Thoracic aorta (tissue), 2 donors: ENCODE measurements at places on chromosomes 12 and 14. TPM values are rescaled to one million over a fixed set of nuclear protein-coding genes. Genes with fewer than 3 reads are reported as not detected.

- no peak overlapping the region for H3K27ac ChIP-seq
- H3K27me3 ChIP-seq, result no peaks in the 10 kb centered on the region
- no peak for DNase-seq
- H3K4me3 ChIP-seq, result no peak overlapping the region
These were observed 10.7 kb downstream of the ARID4A start for GRCh38 chr14:58309086-58309485.

GRCh38 chr14:89247457-89248122 is 169.4 kb downstream of the FOXN3 start:
- H3K27ac ChIP-seq, result no peak overlapping the region
- H3K36me3 ChIP-seq, result no peaks in the 10 kb centered on the region
- H3K27me3 ChIP-seq, result no peaks in the 10 kb centered on the region
- peaks cover 52% of the 10 kb centered on the region for H3K4me1 ChIP-seq

DNA sequence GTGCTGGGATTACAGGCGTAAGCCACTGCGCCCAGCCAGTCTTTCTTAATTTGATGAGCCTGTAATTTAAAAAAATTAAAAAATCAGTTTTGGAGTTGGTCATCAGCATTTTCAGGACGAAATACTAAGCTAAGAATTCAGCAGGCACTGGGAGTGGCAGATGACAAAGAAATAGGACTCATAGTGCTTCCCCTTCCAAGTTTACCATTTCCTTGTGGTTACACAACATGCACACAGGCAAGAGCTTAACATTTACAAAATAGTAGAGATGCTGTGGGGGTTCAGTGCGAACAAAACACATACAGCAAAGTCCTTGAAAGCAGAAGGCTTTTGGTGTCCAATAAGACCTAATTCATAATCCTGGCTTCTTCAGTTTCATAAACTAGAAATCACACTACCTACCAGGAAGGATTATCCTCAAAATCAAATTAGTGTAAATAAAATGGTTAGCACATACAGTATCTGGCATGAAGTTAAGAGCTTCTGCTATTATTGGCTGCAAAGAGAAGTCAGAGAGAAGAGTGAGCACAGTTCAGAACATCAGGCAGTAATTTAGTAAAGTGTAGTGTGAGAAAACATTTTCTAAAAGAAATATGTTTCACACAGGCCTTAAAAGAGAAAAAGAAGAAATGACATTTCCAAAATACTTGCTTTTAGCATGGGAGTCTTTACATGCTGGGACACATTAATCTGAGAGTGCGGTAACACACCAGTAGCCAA is 22.2 kb upstream of the KIF21A start:
- DNase-seq, result no peak
- no peaks in the 10 kb centered on the region for H3K4me1 ChIP-seq
- no peak overlapping the region for H3K27ac ChIP-seq
- H3K36me3 ChIP-seq, result no peaks in the 10 kb centered on the region
- H3K4me3 ChIP-seq, result no peak overlapping the region
- H3K27me3 ChIP-seq, result no peaks in the 10 kb centered on the region

DNA sequence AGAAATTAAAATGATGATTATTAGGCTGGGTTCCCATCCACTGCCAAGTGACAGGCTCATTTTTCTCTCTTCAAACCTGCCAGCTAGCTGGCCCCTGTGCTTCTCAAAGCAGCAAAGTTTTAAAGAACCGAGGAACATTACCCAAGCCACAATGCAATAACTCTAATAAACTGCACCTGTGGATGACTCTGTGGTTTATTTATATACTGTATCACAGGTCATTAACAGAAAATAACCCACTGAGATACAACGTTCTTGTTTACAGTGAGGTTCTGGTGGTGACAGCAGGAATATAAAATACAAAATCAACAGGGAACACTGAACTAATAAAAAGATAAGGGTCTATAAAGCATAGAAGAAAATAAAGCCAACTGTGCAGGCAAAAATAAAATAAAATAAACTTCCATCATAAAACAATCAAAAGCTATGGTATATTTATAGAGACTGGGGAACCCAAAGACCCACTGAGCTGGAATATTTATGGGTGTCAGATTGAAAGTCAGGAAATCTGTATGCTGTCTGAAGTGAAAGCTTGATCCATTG is 472.9 kb downstream of the NOVA1 start:
- no peak overlapping the region for H3K27ac ChIP-seq
- no peaks in the 10 kb centered on the region for H3K4me1 ChIP-seq
- H3K4me3 ChIP-seq, result no peak overlapping the region
- DNase-seq, result no peak

- peaks cover 48% of the 10 kb centered on the region for H3K4me1 ChIP-seq
- H3K4me3 ChIP-seq, result peak overlapping the region; percentile 86
- DNase-seq, result peak; percentile 51
- peaks cover 5% of the 10 kb centered on the region for H3K36me3 ChIP-seq
These were observed 428 bp downstream of the RNF41 start for GRCh38 chr12:56221232-56221756.

- no peaks in the 10 kb centered on the region for H3K36me3 ChIP-seq
- no peak overlapping the region for H3K4me3 ChIP-seq
- no peak overlapping the region for H3K27ac ChIP-seq
These were observed 120.3 kb downstream of the VRK1 start for GRCh38 chr14:96917442-96917963.

DNA sequence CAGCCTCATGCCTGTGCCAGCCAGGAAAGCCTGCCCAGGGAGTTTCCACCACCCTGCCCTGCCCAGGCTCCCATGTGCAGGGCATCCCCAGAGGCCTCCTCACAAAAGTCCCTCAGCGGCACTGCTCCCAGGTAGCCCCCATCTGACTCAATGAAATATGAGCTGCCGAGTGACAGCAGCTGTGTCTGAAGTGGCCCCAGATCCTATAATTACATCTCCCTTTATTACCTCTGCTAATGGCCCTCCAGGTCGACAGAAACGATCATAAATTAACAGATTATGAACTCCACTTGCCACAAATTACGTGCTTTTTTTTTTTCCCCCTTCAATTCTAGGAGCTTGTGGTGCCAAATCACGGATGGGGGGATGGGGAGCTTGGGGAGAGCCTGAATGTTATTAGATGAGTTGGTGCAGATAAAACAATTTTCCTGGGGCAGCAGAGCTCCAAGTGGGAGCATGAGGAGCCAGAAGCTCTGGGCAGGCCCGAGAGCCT is 110.4 kb downstream of the ESRRB start:
- DNase-seq, result no peak
- H3K4me1 ChIP-seq, result no peaks in the 10 kb centered on the region
- no peak overlapping the region for H3K27ac ChIP-seq
- no peaks in the 10 kb centered on the region for H3K36me3 ChIP-seq
- H3K4me3 ChIP-seq, result no peak overlapping the region

DNA sequence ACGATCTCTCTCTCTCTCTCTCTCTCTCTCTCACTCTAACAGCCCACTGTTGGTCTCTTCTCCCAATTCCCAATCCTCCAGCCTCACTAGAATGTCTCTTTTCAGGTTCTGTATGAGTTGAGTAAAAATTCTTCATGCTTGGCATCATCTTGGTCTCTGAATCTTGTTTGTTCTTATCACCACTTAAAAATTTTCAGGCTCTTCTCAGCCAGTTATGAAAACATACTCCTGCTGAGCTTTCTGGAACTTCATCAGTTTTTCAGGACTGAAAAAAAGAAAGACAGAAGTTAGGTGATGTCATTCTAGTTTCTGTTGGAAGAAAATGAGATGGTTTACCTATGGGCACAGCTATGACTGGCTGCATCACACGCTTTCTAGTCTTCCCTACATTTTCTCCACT is 11.5 kb upstream of the IL22 start:
- H3K4me3 ChIP-seq, result no peak overlapping the region
- DNase-seq, result no peak
- no peaks in the 10 kb centered on the region for H3K27me3 ChIP-seq

DDX23 gene
- total RNA-seq, result 53.7 TPM

VASH1 gene
- 21.5 TPM for total RNA-seq

NELL2 gene
- total RNA-seq, result 0.63 TPM
